ENCODE measurements at places on chromosomes 4 and X. TPM values are rescaled to one million over a fixed set of nuclear protein-coding genes. Genes with fewer than 3 reads are reported as not detected.

DNA sequence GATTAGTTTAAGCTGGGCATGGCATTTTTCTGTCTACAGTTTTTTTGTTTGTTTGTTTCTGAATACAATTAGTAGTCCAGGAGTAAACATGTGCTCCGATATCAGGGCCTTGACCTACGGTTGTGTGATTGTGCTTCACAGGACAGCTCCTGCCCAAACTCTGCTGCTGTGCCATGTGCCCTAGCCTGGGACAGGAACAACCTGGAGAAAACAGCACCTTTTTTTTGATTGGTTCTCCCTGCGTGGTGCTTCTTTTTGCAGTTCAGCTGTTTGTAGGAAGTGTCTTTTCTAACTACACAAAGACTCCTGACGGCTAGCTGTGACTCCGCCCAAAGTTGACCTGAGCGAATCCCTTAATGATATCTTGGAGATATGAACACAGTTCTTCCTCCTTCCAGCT is 158.8 kb downstream of the ATP10D start:
- DNase-seq = no peak

Gene ASB12
- not detected for total RNA-seq

Gene TMEM35A
- total RNA-seq = 12.8 TPM

- no peak for DNase-seq
Measured at GRCh38 chrX:41737065-41737464, 13.1 kb downstream of the GPR82 start.

DNA sequence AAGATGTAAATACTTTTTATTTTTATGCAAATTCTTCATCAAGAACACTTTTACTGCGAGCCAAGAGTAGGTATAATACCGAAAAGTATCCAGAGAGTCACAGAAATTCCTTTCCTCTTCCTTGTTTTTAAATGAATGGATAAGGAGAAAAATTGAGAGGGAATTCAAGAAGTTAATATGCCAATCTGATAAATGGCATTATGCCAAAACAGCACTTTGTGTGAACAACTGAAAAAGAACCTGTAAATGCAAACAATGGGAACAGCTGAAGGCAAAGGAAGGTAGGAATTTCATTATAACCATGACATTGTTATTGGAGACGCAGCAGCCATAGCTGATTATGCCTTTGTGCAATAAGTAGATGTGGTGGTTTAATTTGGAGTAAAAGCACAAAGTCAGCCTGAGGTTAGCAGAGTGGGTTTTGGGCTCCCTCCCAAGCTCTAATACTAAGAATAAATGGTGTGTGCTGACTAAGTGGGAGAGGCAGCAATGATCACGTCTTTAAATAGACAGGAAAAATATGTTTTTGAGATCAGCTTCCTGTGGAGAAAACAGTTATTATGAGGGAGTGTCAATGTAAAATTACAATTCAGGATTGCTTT is 209.8 kb upstream of the NDST4 start:
- no peak for DNase-seq

Gene CFP
- under 0.01 TPM for total RNA-seq

Gene AFP
- 1.3 TPM for total RNA-seq

DNA sequence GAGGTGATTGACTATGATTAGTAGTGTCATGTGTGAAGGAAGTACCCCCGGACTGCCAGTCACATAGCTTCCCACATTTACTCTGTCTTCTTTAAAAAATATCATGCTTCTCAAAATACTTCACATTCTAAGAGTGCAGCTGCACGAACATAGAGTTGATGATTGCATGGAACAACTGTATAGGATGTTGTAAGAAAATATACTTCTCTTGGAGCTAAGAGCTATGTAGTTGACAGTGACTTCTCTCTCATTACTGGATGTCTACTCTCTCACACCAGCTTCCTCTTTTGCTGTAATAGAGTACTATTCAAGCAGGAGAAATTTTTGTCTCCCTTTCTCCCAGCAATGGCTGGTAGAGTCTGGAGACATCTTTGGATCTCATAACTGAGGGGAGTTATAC is 99.4 kb upstream of the PUDP start:
- no peak for DNase-seq

- no peak for DNase-seq
Measured at GRCh38 chr4:153160821-153161220, 43.4 kb upstream of the TRIM2 start.

Gene UGT2B17
- not detected for total RNA-seq

Gene AMOT
- total RNA-seq = 5.3 TPM

GRCh38 chr4:143412420-143412758 is 75.7 kb downstream of the GAB1 start:
- DNase-seq = no peak

GRCh38 chrX:85570496-85570895 is 191.0 kb upstream of the POF1B start:
- DNase-seq = no peak

Gene SLC16A2
- 5.3 TPM for total RNA-seq

GRCh38 chrX:38796946-38797345 is 4.3 kb upstream of the MID1IP1 start:
- peak; percentile 70 for DNase-seq

DNA sequence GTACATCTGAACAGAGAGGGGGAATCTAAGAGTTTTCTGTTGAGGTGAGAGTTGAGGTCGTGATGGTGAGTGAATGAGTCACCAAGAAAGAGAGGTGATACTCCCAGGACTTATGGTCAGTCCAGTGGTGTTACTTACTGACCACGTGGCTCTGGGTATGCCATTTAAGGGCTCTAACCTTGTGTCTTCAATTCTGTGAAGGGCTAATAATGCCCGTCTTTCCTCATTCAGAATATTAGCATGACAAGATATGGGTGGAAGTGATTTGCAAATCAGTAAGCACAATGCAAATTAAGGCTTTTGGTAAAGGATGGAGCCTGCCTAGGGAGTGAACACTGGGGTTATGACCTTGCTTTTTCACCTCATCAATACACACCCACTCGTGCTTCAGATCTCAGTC is 75.2 kb downstream of the COQ2 start:
- DNase-seq = no peak

DNA sequence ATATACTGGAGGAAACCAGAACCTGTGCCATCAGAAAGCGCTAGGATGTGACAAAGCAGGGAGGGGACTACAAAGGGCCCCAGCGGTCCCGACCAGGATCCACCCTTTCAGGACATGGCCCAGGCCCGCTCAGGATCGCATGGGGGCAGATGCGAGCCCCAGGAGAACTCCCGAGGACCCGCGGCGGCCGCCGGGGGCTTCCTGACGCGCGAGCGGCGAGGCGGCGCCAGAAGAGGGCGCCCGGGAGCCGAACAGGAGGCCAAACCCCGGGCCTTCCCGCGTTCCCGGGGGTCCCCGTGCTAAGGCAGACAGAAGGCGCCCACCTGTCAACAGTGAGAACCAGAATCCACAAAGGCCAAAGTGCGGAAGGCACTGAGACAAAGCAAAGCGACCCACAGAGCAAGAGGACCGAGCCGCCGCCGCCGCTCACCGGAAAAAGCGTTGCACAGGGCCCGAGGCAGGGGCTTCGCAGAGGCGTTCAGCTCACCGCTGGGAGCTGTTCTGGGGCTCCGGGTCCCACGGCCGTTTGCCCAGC is 7.3 kb upstream of the OPN1LW start:
- DNase-seq = peak; percentile 25

Gene GDPD2
- total RNA-seq = not detected

- peak; percentile 74 for DNase-seq
Measured at GRCh38 chrX:40644821-40645358, 2.5 kb downstream of the CXorf38 start.

- DNase-seq = no peak
Measured at GRCh38 chr4:185332575-185333464, 62.9 kb downstream of the LRP2BP start.

GRCh38 chr4:17112292-17112659 is 213.8 kb upstream of the LDB2 start:
- DNase-seq = no peak

- peak; percentile 85 for DNase-seq
Measured at GRCh38 chr4:169410839-169411770, 140.3 kb upstream of the SH3RF1 start.

Gene SPANXC
- not detected for total RNA-seq

Gene FNIP2
- total RNA-seq = 24.6 TPM

DNA sequence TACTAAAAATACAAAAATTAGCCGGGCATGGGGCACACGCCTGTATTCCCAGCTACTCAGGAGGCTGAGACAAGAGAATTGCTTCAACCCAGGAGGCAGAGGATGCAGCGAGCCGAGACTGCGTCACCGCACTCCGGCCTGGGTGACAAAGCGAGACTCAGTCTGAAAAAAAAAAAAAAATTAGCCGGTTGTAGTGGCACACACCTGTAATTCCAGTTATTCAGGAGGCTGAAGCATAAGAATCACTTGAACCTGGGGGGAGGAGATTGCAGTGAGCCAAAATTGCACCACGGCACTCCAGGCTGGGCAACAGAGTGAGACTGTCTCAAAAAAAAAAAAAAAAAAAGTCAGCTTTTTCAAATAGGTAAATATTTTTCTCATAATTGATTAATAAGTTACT is 71.9 kb downstream of the WDFY3 start:
- DNase-seq = no peak

Gene TMEM156
- 0.54 TPM for total RNA-seq

GRCh38 chrX:3340016-3340415 is 6.4 kb downstream of the MXRA5 start:
- DNase-seq = no peak

GRCh38 chr4:168759321-168759720 is 250.7 kb downstream of the CBR4 start:
- no peak for DNase-seq

- no peak for DNase-seq
Measured at GRCh38 chr4:38523054-38523453, 140.9 kb upstream of the KLF3 start.

DNA sequence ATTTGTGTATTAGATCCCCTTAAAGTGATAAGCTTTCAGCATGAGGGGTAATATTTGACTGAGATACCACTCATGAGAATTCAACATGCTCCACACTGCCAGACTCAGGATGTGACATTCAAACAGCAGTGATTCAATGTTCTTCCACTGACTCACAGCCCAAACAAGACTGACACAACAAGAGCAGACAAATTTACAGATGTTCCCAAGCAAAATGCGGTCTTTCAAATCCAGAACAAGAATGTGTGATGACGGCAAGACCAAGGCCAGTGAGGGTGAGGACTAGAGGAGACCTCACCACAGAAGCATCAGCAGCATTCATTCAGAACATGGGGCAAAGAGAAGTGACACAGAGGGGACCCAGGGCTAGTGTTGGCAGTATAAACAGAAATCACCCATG is 99.3 kb upstream of the GRIA3 start:
- DNase-seq = no peak

GRCh38 chr4:86582410-86582809 is 11.7 kb upstream of the PTPN13 start:
- no peak for DNase-seq

DNA sequence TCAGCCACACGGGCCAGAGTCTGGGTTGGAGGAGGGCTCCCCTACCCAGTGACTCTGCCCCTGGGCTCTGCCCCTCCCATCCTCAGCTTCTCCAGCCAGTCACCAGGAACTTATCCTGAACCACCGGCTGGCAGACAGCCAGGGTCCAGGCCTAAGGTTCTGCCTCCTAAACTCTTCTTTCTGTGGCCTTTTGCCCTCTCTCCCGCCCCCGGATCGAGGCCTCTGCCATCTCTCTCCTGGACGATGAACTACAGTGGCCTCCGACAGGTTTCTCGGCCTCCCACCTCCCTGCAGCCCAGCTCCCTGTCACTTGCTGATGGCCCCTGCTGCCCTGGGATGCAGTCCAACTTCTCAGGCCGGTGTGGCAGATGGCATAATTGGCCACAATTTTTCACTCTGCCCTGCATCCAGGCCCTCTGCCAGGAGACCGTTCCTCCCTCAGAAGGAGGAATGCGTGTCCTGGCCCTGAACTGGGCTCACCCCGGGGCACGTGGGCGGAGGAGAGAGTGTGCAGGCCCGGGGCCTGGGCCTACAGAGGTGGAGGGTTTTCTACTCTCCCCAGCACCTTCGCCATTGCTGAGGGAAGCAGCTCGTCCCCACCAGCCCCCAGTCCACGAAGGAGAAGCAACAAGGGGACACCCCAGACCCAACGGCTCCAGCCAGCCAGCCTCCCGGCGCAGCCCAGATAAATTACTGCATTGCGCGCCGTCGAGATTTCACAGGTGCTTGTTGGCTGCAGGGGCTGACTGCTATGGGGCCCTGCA is 81.9 kb upstream of the LRPAP1 start:
- no peak for DNase-seq

GRCh38 chr4:153374442-153374841 is 30.0 kb downstream of the MND1 start:
- no peak for DNase-seq

DNA sequence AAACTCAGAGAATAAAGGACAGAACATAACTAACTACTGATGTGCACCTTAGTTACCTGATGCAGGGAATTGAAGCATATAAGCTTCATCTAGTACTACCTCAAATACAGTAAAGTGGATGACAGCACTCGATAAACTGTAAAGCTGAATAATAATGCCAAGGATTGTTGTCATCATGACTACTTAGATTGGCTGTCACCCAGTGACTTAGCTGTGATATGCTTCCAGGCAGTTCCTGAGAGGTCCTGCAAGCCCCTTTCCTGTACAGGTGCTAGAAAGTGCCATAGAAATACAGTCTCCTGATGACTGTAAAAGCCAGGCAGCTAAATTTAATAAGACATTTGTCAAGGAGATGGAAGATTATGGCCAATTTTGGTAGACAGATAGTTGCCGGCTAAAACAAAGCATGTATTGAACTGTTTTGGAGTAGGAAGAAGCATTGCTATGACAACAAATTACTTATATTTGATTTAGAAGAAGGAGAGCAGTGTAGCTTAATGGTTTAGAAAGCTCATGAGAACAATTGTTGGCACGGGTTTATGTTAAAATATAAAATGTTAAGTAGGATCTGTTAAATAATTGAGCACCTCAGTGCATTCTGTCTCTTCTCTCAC is 29.7 kb downstream of the TMEM164 start:
- no peak for DNase-seq

DNA sequence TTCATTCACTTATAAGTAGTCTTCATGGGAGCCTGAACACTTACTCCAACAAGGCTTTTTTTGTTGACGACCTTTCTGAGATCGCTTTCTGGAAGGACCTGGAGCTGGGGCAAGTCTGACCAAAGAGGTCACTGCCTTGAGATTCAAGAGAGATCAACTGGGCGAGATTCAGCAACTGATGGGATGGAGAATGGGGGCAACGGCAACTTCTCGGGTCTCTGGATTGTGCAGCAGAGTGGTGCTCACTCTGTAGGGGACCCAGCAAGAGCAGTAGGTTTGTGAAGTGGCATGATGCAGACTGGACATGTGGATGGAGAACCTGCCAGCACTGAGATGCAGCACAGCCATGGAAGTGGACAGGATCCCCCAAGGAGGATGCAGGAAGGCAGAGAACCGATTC is 288.1 kb downstream of the EVC2 start:
- no peak for DNase-seq

Gene GPRIN3
- not detected for total RNA-seq

Gene FOXP3
- not detected for total RNA-seq

DNA sequence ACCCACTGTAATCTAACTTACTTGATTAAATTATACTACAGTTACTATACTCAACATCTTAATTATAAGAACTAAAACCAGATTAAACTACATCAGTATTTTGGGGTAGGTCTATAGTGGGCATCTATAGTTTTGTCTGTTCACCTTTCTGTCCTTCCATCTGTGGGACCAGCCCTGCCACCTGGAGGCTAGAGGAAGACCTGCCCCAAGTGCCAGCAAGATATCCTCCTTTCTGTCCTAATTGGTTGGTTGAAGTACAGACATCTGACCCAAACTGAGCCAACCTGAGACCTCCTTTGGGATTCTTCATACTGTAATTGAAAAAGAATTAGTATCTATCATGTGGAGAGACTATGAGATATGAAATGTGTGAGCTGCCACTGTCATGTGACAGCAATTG is 172.2 kb upstream of the TLL1 start:
- no peak for DNase-seq

Gene CLCN4
- 4.5 TPM for total RNA-seq

Measured in IMR-90 (cell line).